Fibroblast of skin of left quadriceps (primary cell): ENCODE measurements at places on chromosomes 13 and 19.

DNA sequence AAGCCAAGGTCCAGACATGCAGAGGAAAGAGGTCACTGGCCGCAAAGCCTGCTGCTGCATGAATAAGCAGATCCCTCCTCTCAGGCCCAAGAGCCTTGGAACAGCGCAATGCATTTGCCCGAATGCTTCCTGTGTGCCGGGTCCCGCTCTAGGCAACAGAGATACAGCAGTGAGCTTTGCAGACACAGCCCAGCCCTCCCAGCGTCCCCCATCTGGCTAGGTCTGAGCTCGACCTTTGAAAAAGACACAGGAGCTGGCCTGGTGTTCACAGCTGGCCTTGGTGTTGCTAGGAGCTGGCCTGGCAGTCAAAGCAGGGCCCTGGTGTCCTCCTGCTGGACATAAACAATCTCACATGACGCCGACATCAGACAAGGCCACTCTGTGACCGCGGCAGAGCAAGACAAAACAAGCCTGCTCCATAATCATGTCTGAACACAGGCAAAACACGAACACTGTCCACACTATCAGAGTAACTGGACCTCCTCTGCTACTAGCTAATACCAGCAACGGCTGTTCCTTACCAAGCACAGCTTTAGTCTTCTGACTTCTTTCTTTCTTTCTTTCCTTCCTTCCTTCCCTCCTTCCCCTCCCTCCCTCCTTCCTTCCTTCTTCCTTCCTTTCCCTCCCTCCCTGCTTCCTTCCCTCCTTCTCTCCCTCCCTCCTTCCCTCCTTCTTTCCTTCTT is 5.7 kb upstream of the PEX11G start:
- DNase-seq, result no peak

- DNase-seq, result no peak
Observed at GRCh38 chr13:108305655-108306054, 36.1 kb downstream of the TNFSF13B start.

DNA sequence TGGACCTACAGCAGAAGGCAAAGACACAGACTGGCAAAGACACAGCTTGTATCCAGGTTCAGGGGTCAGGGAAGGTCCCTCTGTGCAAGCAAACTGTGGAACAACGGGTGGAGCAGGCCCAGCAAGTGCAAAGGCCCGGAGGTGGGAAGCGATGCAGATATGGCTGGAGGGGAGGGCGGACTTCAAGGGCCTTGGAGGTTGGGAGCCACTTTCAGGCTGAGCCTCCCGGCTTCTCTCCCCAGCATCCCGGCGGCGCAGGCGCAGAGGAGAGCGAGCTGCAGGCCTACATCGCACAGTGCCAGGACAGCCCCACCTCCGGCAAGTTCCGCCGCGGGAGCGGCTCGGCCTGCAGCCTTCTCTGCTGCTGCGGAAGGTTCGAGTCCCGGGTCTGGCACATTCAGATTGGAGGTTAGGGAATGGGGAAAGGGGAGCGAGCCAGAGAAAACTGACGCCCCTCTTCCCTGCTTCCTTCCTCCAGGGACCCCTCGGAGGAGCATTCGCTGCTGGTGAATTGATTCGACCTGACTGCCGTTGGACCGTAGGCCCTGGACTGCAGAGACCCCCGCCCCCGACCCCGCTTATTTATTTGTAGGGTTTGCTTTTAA is 2.1 kb upstream of the PNPLA6 start:
- DNase-seq, result no peak

DNA sequence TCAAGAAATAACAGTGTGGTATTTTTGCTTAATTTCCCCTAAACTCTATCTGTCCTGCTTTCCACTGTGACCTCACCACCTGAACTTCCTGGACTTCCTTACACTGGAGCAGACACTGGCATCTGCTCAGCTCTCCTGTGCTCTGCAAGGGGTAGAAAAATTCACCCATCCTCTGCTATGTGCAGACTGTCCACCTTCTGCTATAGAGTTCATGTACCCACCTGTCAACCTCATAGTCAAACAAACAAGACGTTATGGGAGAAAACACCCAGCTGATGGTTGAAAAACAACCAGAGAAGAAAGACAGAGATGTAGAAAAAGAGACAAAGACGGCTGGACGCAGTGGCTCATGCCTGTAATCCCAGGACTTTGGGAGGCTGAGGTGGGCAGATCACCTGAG is 12.2 kb downstream of the LAIR1 start:
- DNase-seq, result no peak

DNA sequence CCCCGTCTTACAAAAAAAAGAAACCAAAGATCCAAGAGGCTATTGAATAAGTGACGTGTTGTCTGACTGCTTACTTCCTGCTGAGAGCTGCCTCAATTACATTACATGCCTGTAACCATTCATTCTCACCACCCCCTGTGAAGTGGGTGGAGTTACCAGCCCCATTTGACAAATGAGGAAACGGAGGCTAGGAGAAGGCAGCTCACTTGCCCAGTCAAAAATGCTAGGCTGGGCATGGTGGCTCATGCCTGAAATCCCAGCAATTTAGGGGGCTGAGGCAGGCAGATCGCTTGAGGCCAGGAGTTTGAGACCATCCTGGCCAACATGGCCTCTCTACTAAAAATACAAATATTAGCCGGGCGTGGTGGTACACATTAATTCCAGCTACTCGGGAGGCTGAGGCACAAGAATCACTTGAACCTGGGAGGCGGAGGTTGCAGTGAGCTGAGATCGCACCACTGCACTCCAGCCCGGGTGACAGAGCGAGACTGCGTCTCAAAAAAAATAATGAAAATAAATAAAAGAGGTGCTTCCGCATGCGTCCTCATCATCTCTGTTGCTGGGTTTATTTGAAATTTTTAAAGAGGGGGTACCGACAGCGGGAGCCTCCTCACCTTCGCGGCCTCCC is 499 bp downstream of the LSM7 start:
- DNase-seq, result peak; percentile 56

DNA sequence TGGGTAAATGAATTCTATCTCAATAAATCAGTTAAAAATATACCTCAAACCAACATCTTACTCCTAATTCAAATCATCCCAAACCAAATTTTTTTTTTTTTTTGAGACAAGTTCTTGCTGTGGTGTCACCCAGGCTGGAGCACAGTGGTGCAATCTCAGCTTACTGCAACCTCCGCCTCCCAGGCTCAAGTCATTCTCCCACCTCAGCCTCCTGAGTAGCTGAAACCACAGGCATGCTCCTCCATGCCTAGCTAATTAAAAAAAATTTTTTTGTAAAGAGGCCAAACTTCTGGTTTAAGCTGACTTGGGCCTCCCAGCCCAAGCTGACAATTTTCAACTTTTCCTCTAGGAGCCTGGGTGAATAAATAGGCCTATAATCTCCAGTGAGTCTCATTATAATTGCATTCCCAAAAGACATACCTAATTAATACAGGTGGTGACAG is 22.1 kb upstream of the OLFM2 start:
- DNase-seq, result peak; percentile 94

DNA sequence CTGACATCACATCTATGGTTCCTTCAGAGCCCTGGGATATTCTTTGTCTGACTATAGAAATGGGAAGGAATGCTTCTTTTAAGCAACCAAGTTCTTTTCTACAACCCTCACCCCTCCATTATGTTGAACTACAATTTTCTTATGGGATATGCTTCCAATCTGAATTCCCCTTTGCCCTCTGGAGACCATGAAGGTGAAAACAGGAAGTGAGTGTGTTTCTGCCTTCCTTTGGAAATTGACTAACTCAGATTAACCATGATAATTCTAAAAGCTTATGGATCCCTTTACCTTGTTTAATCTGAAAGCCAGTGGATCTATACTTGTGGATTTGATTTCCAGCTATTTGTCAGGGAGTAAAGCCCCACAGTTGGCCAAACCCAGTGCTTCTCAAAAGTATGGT is 90.8 kb upstream of the SERTM1 start:
- no peak for DNase-seq

DNA sequence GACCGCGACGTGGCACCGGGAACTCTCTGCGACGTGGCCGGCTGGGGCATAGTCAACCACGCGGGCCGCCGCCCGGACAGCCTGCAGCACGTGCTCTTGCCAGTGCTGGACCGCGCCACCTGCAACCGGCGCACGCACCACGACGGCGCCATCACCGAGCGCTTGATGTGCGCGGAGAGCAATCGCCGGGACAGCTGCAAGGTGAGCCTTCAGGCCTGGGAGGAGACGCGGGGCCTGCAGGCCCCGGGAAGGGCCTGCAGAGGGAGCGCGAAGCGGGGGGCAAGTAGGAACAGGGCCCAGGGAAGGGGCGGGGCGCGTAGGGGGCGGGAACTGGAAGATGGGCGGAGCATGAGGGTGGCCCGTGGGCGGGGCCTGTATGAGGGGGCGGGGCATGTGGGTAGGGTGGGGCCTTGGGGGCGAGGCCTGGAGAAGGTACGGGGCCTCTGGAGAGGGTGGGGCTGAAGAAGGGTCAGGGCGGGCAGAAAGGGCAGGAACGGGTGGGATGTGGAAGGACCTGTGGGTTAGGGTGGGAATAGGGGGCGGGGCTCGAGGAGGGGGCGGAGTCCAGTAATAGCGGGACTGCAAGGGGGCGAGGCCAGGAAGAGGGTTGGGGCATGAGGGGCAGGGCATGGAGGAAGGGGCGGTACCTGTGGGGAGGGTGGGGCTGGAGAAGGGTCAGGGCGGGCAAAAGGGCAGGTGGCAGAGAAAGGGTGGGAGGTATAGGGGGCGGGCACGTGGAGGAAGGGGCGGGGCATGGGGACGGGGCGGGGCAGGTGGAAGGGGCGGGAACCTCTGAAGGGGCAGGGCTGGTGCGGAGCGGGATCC is 2.5 kb downstream of the CFD start:
- no peak for DNase-seq

DNA sequence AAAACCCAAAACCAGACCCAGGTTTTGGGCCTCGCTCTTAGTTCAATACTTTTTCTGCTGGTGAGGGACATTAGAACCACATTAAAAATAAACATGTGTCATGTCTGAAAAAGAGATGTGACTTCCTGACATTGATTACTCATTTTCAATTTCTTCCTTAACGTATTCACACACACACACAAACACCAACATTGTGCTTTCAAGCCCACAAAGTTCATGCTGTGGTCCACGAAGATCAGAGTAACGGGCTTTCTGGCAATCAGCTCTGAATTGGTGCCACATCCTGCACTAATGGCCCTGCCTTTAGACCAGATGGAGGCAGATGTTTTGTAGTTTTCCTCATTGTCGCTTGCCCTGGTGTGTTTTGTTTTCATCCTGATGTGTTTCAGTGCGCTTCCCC is 47.9 kb upstream of the POMP start:
- no peak for DNase-seq

DNA sequence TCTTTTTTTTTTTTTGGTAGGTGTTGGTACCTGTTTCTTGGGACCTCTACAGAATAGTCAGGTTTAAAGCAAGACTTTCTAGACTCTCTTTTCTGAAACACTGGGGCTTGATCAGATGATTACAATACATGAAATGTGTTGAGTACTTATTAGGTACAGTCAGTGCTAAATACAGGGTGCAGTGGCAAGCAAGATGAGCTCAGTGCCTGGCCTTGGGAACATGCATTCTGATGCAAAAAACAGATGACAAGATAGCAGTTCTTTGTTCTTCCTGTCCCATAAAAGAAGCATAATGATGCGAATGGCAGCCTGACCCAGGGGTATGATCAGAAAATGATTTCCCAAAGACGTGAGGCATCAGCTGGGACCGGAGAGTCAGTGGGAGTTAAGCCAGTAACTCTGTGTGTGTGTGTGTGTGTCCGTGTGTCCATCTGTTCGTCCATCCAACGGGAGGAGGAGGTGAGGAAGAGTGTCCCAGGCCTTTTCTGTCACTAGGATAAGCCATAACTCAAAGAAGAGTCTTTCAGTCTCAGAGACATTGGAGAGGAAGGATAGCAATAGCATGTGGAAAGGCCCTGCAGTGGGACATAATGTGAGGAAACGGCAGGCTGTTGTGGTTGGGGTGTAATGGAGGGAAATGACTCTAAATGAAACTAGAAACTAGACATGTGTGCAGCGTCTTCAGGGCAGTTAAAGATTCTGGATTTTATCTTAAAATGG is 32.2 kb downstream of the SLAIN1 start:
- no peak for DNase-seq

GRCh38 chr13:97110936-97111335 is 111.2 kb upstream of the MBNL2 start:
- DNase-seq, result no peak

DNA sequence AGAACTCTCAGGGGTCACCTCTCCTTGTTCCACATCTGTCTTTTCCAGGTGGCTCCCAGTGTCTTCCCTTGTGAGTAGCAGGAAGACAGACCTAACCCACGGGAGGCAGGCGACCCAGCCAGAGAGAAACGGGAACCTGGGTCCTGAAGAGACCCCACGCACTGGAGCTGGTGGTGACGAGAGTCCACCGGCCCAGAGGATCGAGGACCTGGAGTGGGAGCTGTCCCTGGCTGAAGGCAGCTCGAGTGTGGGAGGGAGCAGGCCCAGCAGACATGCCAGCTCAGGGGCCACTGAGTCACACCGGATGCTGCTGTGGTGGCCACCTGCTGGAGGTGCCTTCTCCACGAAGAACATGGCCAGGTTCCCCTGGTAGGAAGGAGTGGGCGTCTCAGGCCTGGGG is 66.5 kb upstream of the ATP12A start:
- no peak for DNase-seq

GRCh38 chr19:4297901-4298809 is 4.0 kb downstream of the TMIGD2 start:
- no peak for DNase-seq

GRCh38 chr19:8363803-8364771 is at the start of gene ANGPTL4:
TSS of gene ANGPTL4 (plus strand) at chr19:8364155. CDS start at chr19:8364322, 167 bp downstream.
- DNase-seq, result no peak

GRCh38 chr19:38263689-38264485 is 486 bp upstream of the SPINT2 start:
- no peak for DNase-seq

- no peak for DNase-seq
Observed at GRCh38 chr19:47423203-47423882, 4.0 kb upstream of the MEIS3 start.

- DNase-seq, result no peak
Observed at GRCh38 chr13:49657241-49657641, 28.9 kb downstream of the ARL11 start.

- no peak for DNase-seq
Observed at GRCh38 chr13:94646904-94647303, 45.2 kb downstream of the GPR180 start.

- DNase-seq, result no peak
Observed at GRCh38 chr19:4044990-4045465, 21.7 kb downstream of the ZBTB7A start.

DNA sequence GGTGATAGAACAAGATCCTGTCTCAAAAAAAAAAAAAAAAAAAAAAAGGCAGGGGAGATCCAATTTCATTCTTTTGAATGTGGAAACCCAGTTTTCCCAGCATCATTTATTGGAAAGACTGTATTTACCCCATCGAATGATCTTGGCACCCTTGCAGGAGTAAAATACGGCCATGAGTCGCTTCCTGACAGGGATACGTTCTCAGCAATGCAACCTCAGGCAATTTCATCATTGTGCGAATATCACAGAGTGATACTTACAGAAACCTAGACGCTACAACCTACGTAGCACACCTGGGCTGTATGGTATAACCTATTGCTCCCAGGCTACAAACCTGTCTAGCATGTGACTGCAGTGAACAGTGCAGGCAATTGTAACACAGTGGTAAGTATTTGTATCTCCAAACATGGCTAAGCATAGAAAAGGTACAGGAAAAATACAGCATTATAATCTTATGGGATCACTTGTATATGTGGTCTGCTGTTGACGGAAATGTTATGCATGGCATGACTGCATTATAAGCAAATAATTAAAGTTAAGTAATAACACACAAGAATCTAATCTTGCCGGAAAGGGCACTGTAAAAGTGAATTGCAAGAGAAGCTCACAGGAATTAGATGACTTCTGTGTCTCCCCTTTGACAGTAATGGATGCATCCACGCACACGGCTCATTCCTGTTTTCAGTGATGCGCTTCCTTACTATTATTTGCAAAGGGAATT is 24.1 kb downstream of the RFX2 start:
- DNase-seq, result peak; percentile 81

GRCh38 chr19:50000038-50000840 is 24.9 kb downstream of the VRK3 start:
- DNase-seq, result no peak
